ENCODE measurements at places on chromosomes 13 and 19.

- no peak for DNase-seq
Measured at GRCh38 chr19:45815481-45816216, 541 bp upstream of the RSPH6A start.

DNA sequence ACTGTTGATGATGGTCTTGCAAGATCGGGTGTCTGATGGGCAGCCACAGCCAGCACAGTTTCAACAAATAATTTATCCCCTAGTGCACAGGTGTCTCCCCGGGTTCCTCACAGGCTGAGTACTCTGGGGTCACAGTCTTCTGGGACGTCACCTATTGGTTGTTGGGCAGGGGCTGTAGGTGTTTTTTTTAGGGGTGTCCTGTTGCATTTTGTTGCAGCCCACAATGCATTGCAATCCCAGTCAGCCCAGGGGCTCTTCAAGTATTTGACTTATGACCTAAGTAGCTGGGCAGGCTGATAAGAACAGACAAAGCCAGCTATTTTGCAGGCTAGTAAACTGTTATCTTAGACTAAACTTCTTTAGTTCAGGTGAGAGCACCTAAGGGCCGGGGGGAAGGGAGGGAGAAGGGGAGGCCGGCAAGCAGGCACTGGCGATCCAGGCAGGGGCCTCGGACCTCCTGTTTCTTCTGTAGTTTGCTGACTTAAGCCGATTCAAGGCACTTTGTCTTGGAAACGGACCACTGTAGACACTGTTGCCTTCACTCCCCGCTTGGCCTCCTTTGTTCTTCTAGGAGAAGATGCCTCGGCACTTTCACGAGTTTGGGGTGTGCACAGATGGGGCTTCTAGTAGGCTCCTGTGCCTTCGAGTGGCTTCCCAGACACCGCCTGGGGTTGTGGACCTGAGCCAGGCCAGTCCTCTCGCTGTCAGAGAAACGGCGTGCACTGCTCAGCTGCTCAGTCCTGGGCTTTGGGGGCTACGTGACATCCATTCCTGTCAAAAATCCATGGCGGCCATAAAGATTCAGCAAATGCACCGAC lies 33.9 kb upstream of the GRTP1 start:
- peak; percentile 46 for DNase-seq

DNA sequence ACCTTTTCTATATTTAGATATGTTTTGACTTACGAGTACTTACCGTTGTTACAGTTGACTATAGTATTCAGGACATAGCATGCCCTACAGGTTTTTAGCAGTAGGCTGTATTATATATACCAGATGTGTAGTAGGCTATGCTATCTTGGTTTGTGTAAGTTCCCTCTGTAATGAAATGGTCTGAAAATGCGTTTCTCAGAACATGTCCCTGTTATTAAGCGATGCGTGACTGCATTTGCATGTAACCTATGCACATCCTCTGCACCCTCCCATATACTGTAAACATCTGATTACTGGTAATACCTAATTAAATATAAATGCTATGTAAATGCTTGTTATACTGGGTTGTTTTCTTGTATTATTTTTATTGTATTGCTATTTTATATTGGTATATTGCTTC lies 6.6 kb downstream of the ZNF766 start:
- no peak for DNase-seq

GRCh38 chr13:65857942-65858565 lies 1372.1 kb downstream of the PCDH9 start:
- DNase-seq = no peak
